ENCODE measurements at places on chromosomes 2 and 18.

GRCh38 chr2:239200646-239201530 is 199.9 kb downstream of the HDAC4 start:
- no peak for DNase-seq

DNA sequence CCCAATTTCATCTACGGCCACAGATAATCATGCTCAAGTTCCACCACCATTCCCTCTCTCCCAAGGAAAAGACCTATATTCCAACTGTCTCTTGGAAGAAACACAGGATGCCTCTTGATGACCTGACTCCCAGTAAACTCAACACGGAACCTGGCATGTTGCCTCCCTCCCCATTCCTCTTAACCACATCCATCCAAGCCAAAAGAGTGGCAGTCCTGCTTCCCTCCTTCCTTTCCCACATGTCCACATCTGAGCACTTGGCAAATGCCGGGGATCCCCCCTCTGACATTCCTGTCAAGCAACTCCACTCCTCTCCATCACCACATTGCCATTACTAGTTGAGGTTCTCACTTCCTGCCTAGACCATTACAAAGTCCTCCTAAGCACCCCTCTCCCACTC is 49.4 kb downstream of the PID1 start:
- no peak for DNase-seq

GRCh38 chr2:3952866-3953516 is 249.6 kb downstream of the DCDC2C start:
- no peak for DNase-seq

GRCh38 chr2:95346738-95347671 is 49.9 kb downstream of the KCNIP3 start:
- no peak for DNase-seq

GRCh38 chr2:120476141-120476540 is 130.2 kb downstream of the INHBB start:
- no peak for DNase-seq

DNA sequence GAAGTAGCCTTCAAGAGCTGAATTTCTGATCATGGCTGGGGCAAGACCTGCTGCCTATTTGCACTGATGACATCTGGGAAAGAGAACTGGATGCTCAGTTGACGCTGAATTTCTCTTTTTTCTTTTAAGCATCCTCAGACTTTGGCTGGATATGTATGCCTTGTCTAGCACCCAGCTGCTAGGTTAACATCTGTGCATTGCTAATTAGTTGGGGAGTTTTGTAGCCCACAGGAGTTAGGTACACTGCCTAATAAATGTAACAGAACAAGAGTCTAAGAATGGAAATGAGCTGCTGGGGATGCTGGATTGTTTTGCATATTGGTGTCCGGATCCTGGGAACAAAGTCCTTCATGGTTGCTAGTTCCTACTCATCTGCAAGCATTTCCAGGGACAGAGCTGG is 40.9 kb upstream of the STPG4 start:
- DNase-seq: no peak

DNA sequence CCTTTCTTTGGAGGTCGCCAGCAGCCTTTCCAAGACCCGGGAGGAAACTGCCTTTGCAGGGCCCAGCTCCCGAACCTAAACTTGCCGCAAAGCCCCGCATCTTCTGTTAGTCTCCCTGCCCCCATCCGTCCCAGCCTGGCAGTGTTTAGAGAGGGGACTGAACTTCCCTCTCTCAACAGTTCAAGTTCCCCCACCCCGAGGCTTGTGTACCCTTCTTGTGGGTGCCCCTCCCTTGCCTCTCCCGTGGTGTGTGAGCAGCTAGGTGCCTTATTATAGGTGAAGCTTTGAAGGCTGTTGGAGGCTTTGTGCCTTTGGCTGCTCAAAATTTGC is 1.4 kb downstream of the LBH start:
- no peak for DNase-seq

DNA sequence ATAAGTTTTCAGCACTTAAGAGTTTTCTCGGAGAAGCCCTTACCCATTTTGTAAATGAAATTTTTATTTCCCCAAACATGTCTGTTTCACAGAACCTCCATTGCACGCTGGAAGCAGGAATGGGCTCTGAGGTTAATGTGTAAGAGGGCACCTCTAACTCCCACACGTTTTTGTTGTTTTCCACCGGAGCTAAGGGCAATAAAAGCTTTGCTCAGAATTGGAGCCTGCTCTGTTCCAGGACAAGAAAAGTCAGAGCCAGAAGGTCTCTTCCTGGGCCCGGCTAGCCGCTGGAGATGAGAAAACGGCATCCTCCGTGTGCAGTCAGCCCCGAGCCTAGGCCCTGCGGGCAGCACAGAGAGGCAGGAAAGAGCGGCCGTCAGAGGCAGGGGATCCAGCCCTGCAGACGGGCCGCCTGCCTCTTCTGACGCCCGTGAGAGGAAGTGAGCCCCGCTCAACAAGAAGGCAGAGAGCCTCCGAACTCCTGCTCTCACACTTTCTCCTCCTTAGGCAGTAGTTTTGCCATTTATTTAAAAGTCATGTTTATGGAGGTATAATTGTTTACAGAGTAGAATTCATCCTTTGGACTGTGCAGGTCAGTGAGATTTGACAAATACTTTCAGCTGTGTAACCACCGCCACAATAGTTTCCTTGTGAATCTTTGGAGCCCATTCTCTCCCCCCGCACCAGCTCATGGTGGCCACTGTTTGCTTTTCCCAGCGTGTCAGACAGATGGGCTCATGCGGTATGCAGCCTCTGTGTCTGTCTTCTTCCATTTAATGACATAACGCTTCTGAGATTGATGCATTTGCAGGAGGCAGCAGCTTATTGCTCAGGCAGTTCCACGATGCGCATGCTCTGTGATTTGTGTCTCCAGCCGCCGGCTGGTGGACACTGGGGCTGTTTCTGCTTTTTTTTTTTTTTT is 117.3 kb downstream of the GALR1 start:
- peak; percentile 69 for DNase-seq

GRCh38 chr2:191170773-191171172 is 20.0 kb upstream of the STAT4 start:
- DNase-seq: no peak

- no peak for DNase-seq
Measured at GRCh38 chr2:18430996-18431748, 129.3 kb downstream of the RDH14 start.

DNA sequence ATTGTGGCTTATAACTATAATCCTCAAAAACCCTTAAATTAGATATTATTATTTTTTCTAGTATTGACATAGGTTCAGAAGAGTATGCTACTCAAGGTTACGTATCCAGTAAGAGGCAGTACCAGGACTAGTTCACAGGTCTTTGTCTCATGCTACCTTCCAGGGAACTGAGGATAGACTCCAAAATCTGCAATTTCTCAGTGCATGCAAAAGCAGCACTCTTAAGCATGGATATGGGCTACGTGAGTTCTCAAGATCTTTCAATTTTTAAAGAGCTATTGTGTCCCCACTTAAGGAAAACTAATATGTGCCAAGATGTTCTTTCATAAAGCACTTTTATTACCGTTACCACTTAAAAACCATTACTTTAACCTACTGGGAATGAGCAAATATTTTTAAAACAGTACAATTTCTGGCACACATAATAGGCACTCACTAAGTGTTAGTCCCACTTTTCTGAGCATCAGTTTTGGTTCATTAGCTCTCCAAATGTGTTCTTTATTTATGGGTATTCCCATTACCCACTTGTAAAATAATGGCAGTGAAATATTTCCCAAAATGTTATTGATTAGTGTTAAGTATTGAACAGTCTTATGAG is 113.8 kb upstream of the TTN start:
- no peak for DNase-seq

DNA sequence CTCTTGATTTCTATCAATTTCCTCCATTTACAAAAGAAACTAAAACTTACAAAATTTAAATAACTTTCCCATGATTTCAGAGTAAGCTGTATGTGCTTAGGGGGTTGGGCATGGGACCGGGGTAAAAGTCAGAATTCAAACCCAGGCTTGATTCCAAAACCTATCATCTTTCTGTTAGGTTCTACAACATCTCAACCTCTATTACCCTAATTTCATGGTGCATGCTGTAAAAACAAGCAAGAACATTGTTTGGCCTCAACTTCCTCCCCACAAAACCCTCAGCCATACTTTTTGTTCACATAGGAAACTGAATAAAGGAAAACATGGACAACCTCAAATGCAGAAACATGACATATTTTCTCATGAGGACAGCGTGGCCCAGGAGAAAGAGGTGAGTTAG is 59.3 kb downstream of the RDH14 start:
- DNase-seq: no peak

GRCh38 chr2:219672406-219672805 is 45.0 kb downstream of the SLC4A3 start:
- DNase-seq: no peak

GRCh38 chr2:130341562-130342019 is 1.1 kb upstream of the IMP4 start:
- no peak for DNase-seq

GRCh38 chr18:25830787-25831186 is 259.6 kb downstream of the SS18 start:
- no peak for DNase-seq

GRCh38 chr18:63969942-63970808 is at the start of gene SERPINB8:
TSS of gene SERPINB8 (plus strand) at chr18:63970081. CDS start at chr18:63978309, 8,228 bp downstream.
- peak; percentile 80 for DNase-seq

GRCh38 chr2:188199716-188200128 is 92.0 kb upstream of the GULP1 start:
- no peak for DNase-seq

All from NCI-H446 treated with DMSO at 0.1 percent for 48 hours (cell line).